ENCODE measurements at places on chromosomes 2 and 18.
A peak's percentile ranks its signal among the peaks of the same experiment; 100 is the strongest.

- DNase-seq, result no peak
Observed at GRCh38 chr2:174914853-174915760, 90.1 kb downstream of the CHN1 start.

GRCh38 chr2:228548230-228548629, 366.7 kb upstream of the SPHKAP start:
- DNase-seq, result no peak

- no peak for DNase-seq
Observed at GRCh38 chr2:128941751-128942150, 623.1 kb upstream of the HS6ST1 start.

- DNase-seq, result no peak
Observed at GRCh38 chr2:173571887-173572680, 217.4 kb downstream of the CDCA7 start.

DNA sequence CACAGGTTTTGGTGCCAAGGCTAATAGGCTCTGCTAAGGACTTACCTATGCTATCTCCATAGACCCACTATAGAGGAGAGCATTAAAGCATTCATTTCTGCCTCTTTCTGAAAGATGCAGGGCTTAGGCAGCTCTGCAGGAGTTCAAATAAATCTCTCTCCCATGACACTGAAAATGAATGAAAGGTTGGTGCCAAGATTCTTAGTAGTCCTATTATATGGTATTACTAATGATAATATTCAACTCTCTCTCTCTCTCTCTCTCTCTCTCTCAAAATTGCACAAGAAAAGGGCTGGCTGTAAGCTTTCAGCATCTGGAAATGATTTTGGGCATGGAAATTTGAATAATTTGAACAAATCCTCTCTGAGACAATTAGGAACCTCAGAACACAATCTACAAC, 433.7 kb downstream of the MBD2 start:
- no peak for DNase-seq

DNA sequence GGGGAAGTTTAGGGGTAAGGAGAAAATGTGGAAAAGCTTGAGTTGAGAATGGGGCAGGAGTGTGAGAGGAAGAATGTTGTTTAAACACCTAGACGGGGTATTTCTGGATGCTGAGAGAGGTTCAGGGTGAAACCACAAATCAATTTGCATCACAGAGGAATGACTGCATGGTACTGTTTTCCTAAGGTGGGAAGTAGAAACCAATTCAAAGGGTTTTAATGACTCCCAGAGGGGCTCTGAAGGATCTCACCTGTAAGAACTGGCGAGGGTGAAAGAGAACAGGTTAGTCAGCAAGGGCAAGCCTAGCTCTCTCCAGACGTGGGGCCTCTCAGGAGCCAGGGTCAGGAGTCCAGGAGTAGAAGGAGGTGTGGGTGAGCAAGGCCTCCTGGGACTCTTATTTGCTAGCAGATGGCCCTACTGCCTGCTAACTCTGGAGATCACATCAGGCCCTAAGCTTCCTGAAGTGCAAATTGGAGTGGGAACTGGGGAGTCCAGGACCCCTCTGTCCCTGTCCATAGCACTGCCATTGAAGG, 133.0 kb upstream of the CELF4 start:
- DNase-seq, result no peak

DNA sequence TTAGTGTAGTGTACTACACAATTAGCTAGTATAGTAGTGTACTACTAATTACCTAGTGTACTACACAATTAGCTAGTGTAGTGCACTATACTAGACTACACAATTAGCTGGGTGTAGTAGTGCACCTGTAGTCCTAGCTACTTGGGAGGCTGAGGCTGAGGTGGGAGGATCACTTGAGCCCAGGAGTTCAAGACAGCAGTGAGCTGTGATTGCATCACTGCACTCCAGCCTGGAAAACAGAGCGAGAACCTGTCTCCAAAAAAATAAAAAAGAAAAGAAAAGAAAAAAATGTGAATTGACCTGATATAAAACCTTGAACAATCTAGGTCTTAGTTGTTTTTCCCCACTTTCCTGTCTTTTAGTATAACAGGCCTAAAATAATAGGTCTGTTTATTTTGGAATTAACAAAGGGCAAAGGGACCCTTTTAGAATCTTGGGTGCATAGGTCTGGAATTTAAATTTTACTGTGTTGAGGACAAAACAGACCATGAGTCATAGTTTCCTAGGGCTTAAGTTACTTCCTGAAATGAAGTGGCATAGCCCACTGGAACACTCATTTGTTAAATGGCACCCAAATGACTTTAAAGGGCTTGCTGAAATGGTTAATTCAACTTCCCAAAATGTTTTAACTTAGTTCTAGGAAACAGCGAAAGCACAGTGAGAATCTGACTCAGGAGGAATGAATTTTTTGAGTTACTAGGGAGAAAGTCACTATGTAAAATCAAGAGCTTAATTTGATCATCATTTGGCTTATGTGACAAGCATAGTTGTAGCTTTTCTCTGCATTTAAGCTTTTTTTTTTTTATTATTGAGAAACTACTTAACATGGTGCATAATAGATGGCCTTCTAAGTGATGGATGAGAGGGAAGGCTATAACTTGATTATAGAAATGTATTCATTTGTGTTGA, 50.7 kb upstream of the ARL5A start:
- no peak for DNase-seq

GRCh38 chr2:237968048-237968862, 1.4 kb downstream of the UBE2F start:
- peak; percentile 30 for DNase-seq

DNA sequence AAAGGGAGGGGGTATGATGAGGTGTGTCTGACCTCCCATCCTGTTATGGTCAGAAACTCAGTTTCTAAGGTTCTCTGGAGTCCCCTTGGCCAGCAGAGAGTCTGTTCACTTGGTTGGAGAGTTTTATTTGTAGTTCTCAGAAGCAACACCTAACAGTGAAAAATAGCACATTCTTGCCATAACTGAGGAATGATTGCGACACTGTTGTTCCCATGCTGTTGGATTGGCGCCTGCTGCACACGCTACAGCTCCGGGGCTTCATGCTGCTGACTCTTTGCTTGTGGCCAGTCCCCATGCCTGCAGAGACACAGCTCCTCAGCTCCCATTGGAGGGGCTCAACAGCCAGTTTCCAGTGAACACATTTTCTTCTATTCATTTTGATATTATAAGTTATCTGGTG, 42.1 kb downstream of the TPGS2 start:
- no peak for DNase-seq

DNA sequence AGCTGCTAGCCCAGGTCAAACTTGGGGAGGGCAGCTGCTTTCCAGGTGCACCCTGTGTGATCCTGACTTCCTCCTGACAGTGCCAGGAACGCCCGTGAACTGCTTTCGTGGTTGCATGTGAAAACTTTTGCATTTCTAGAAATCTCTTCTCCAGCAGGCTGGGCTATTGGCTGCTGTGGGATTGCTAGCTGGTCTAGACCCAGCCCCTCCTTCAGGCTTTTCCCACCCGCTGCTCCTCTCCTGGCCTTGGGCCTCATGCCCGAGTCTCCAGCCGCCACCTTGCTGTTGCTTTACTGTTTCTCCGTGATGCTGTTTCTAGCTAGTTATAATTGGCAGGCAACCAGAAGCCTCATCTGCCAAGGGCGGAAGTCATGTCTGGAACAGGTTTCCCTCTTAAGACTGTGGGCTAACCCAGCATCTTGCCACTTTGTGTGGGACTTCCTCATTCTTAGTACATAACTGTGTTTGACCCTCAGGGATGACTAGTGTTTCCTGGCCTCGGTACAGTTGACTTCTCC, 27.0 kb upstream of the MGAT4A start:
- peak; percentile 51 for DNase-seq

GRCh38 chr2:87996570-87996969, 19.8 kb downstream of the RNU2-63P start:
- no peak for DNase-seq

- DNase-seq, result no peak
Observed at GRCh38 chr2:235641956-235642355, 148.1 kb downstream of the AGAP1 start.

DNA sequence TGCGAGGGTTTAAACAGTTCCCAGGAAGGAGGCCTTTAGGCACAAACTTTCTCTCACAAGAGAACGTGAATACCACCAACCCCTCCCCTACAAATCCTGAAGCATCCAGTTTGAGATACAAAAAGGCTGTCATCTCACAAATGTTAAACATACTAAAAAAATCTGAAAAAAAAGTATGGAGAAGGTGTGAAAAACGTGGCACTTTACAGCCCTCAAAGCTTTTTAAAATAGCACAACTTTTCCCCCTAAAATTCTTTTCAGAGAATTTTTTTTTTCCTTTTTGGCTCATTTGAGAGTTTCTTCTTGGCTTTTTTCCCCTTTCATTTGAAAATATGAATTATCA, 10.1 kb downstream of the ZEB2 start:
- no peak for DNase-seq

GRCh38 chr2:98518101-98518500, 73.4 kb downstream of the INPP4A start:
- peak; percentile 46 for DNase-seq

Data from stimulated activated naive CD4-positive, alpha-beta T cell (primary cell).